Nephron progenitor cell (in vitro differentiated cells): ENCODE measurements at places on chromosomes 4 and X.

DNA sequence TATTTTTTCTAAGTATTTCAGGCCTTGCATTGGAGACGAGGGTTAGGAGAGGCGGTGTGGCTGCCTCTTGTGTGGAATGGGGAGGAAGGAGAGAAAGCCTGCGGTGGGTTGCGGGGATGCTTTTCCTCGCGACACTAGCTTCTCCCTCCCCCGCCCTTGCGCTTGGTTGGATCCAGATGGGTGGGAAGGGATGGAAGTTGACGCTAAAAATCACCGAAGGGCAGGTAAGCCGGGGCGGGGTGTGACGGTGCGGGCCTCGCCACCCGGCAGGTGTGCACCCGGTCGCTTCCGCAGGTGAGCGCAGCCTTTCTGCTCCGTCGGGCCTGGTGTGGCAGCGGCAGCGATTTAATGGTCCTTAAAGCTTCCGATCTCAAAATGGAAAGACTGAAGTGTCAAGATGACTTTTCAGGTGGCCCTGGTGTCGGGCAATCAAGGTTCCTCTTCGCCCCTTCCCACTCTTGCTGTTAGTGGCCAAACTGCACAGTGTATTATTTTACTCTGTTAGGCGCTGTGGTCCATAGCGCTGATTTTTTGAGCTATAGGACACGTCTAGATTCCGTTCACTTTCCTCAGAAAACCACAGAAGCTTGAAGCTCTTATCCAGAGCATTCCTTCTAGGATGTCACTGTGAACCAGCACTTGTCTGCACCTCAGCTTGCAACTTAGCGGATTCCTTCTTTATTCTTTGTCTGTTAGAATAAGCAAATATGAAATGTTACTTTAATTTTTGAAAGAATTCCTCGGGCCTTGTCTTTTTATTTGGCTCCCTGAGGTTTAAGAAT, 765 bp downstream of the ENOPH1 start:
- no peak for DNase-seq

- no peak for DNase-seq
These were observed 207.9 kb upstream of the KLF3 start for GRCh38 chr4:38456096-38456495.

GRCh38 chr4:106424426-106424825, 55.8 kb upstream of the GIMD1 start:
- DNase-seq: no peak

GRCh38 chr4:108833046-108833445, 70.2 kb upstream of the ETNPPL start:
- DNase-seq: no peak

- DNase-seq: no peak
These were observed 68.7 kb downstream of the SORCS2 start for GRCh38 chr4:7261087-7261486.

GRCh38 chr4:182133033-182133432, 110.2 kb upstream of the TENM3 start:
- no peak for DNase-seq

GRCh38 chr4:47462799-47463234, 685 bp downstream of the COMMD8 start:
- no peak for DNase-seq

DNA sequence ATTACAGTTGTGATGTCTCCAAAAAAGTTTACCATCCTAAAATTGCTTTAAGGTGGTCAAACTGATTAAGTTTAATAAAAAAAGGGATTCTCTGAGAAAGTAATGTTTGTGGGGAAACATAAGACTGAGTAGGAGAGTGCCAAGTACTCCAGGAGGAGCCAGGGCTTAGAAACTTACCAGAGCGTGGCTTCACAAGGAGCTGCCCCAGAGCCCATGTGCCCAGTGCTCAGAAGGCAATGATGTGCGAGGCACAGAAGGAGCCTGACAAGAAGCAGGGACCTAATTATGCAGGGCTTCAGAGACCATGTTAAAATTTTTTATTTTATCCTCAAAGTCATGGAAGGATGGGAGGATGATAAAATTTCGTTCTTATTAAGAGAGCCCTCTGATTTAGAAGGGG, 204.2 kb downstream of the PALLD start:
- no peak for DNase-seq

DNA sequence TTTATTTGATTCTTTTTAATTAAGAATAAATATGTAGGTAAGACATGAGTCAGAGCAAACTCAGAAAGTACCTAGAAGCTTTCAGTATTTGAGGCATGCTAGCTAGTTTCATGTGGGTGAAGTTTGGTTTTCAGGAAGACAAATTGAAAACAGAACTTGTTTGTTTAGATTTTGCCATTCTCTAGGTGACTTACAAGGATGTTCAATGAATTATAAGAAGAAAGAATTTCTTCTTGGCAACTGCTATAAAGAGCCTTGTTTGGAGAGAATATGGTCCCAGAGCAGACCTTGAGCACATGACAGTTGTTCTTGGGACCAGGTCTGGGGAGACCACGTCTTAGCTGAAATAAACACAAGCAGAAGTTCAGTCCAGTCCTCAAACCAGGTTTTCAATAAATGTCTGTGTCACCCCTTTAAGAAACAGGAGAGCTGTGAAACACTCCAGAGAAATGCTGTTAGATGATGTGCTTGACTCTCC, 38.0 kb upstream of the IL21 start:
- DNase-seq: no peak

DNA sequence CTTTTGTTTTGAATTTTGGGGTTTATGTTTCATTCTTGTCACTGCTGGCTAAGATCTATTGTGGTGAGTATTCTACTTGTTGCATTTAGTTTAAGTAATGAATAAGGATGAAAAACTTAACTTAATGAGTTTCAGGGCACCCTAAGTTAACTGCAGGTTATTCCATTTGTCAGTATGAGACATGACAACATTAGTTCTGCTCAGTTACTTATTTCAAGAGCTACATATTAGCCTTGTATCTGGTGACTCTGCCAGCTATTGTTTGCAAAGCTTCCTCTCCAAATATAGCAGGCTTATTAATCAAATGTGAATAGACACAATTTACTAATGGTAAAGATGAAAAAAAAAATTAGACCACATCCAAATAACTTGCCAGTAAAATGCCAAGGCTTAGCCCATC, 567.1 kb downstream of the IL15 start:
- DNase-seq: no peak

GRCh38 chr4:3073158-3074077, 920 bp downstream of the HTT-AS start:
- no peak for DNase-seq

GRCh38 chrX:7514871-7515599, 327.9 kb upstream of the VCX start:
- DNase-seq: no peak

GRCh38 chrX:64850371-64851082, 125.7 kb downstream of the ZC4H2 start:
- DNase-seq: no peak

DNA sequence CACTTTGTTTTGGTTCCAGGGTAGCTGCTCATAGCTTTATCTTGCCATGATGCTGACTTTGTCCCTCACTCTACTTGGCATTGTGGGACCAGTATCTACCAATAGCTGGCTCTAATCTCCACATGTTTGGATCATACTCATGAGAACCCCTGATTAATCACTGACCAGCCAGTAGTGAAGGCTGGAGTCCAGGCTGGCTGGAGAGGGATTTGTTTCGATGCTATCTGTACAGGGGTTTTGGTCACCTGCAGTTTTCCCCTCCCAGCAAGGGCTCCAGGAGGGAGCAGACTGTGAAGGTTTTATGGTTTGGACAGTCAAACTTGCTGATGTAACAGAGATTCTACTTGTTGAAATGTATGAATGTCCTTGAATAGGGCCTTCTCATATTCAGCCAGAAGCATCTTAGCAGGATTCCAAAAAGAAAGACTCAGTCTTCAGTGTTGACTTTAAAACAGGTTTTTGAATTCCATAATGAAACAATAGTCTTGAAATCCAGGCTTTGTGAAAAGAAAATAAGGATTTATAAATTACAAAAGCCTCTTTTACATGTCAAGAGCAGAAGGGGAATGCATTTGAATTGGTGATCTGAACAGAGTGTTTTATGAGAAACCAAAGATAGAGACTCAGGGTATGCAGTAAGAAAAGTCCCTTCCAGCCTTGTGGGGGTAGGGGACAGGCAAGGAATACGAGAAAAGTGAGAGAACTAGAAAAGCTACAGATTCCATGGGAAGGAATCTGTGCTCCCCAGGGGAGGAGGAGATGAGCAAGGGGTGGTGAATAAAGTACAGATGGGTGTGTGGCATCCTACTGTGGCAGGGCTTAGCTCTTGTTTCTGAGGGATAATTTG, 103.1 kb upstream of the SHISA3 start:
- no peak for DNase-seq

- no peak for DNase-seq
These were observed 55.2 kb downstream of the CLOCK start for GRCh38 chr4:55491486-55491885.

- DNase-seq: no peak
These were observed 89.7 kb downstream of the AMELX start for GRCh38 chrX:11382930-11383329.

DNA sequence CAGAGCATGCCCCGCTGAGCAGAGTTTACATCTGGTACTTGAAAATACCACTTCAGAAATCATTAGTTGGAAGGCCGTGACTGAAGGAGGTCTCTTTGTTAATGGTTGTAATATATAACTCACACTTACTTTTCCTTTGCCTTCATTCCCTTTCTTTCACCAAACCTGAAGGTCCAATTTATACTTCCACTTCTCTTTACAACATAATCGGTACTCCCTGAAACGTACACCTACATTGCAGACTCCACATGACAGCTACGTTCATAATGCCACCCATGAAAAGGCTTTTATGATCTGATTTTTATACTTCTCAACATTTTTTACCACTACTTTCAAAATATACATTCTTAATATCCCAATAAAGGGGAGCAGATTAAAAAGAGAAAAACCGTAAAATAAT, 298.7 kb downstream of the C4orf33 start:
- DNase-seq: no peak

GRCh38 chr4:87953826-87954225, 21.7 kb upstream of the SPP1 start:
- DNase-seq: no peak

GRCh38 chr4:160848901-160849760, 1314.7 kb downstream of the FSTL5 start:
- no peak for DNase-seq

DNA sequence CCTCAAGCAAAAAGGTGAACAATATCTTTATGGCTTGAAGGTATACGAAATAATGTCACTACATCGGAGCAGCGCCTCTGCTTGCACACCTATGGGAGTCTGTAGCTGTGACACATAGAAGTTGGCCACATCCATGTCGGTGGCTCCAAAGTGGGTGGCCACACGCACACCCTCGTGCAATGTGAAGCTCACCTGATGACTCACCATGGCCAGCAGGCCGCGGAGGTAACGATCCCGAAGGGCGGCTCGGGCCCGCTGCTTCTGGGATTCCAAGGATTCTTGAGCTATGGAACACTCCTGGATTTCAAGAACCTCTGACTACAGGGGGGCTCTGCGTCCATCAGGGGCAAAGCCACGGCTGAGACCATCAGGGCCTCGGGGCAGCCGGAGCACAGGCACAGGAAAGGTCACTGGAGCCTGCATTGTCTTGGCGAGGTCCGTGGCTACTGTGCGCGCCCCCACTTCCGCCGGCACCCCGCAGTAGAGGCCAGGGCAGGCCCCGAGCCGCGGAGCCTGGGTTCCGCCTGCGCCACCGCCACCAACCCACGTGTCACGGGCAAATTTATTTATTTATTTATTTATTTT, 25.2 kb downstream of the NYX start:
- DNase-seq: no peak

- no peak for DNase-seq
These were observed 1.8 kb downstream of the KDM5C start for GRCh38 chrX:53223068-53223693.

- DNase-seq: no peak
These were observed 4.5 kb upstream of the CXCL9 start for GRCh38 chr4:76011700-76012387.

- DNase-seq: no peak
These were observed 750.3 kb downstream of the ARAP2 start for GRCh38 chr4:35493977-35494376.

DNA sequence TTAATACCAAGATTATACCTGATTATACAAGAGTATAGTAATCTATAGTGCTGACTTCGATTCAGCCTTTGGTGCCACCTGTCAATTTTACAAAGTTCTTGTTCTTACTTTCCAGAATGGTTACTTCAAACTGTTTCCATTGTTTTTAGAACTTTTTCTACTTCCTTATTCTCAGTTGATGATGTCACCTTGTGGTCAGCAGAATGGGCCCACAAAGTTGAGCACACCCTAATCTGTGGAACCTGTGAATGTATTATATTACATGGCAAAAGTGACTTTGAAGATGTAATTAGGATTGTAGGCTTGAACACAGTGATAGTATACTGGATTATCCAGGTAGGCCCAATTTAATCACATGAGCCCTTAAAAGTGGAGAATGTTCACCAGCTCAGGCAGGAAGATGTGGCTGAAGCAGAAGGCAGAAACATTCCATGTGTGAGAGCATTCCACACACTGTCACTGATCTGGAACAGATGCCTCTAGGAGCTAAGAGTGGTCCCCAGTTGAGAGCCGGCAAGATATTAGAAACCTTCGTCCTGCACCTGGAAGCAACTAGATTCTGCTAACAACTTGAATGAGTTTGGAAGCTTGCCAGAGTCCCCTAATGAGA, 6.3 kb upstream of the SGMS2 start:
- no peak for DNase-seq

- no peak for DNase-seq
These were observed 127.9 kb upstream of the ENPP6 start for GRCh38 chr4:184345573-184345922.

- DNase-seq: no peak
These were observed 153.3 kb upstream of the TENT5D start for GRCh38 chrX:80266979-80267378.

GRCh38 chrX:45781901-45782553, 581.4 kb upstream of the DIPK2B start:
- DNase-seq: no peak

DNA sequence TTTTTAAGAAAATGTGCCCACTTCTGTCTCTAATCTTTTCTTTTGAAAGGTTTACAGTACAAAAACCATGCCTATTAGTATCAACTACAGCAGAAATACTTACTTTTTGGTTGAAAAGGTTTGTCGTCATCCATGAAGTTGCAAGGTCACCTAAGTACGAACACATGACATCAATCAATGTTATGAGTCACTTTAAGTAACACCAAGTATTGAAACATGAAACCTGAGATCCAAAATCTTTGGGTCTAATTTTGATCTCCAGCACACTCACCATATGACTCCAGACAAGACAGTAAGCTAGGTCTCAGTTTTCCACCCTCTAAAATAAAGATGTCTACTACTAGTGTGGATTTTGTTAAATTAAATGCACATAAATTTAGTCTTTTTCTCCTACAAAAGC, 8.4 kb downstream of the ZNF280C start:
- DNase-seq: no peak

GRCh38 chr4:27176400-27176799, 315.8 kb downstream of the STIM2 start:
- DNase-seq: peak; percentile 18

DNA sequence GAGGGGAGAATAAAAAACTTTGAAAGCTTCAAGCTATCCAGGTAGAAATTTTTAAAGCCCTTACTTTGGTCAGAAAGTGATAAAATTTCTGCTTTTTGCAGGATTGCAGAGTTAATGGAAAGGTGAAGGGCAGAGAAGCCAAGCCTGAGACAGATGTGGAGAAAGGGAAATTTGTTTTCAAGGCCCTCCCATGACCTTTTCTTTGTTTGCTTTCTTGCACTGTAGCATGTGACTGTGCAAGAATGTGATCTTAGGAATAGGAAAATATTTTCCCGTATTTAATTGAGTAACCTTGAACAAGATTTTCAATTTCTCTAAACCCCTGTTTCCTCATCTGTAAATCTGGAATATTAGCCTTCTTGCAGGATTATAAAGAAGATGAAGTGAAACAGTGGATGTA, 307.2 kb downstream of the PPARGC1A start:
- DNase-seq: no peak
